Osteocyte (in vitro differentiated cells): ENCODE measurements at places on chromosomes 1 and 21. TPM values are rescaled to one million over a fixed set of nuclear protein-coding genes. Genes with fewer than 3 reads are reported as not detected.

DNA sequence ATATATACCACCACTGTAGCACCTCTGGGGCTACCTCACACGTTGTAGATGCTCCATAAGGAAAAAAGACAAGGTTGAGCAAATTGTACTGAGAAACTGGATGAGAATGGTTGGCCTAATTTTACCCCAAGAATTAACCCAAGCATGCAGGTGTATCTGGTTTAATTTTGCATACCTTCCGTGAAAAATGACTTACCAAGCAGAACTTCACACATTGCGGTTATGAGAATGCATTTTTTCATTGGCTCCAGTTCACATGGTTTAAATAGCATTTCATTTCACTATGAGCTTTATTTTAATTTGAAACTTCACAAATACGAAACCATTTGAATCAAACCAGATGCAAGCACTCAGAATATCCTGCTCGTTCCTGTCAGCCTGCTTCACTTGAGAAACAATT is 512.2 kb downstream of the LTN1 start:
- DNase-seq = no peak

PRDM16 gene
- total RNA-seq = 7.1 and 7.4 TPM in 2 replicates

DNA sequence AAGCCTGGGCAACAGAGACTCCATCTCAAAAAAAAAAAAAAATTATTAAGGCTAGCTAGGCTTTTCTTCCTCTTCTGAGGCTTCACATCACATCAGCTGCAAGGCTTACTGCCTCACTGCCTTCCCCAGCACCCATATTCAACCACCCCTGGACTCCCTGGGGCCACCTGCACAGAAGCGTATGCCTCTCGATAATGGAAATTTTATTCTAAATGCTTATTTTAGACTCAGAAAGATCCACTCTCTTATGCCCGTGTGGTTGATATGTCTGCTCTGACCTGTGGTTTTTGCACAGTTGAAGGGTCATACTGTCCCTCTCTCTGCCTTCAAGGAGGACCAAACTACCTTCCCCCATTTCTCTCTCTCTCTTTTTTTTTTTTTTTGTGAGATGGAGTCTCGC is 1.5 kb upstream of the FCRLA start:
- DNase-seq = no peak

PDIK1L gene
- 7.6 and 7.8 TPM in 2 replicates for total RNA-seq

DNA sequence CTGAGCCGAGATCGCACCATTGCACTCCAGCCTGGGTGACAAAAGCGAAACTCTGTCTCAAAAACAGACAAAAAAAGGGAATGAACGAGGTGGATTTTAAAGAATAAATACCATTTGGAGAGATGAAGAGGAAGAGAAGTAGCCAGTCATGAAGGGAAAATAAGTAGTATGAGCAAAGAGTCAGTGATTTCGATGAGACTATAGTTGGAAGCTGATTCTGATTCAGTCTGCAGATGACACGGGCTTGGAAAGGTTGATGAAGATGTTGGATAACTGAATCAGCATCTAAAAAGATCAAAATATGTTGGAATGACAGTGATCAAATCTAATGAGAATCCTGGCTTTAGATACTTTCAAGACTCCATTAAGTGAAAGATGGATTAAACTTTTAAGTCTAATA is 23.8 kb downstream of the MACF1 start:
- DNase-seq = no peak

DNA sequence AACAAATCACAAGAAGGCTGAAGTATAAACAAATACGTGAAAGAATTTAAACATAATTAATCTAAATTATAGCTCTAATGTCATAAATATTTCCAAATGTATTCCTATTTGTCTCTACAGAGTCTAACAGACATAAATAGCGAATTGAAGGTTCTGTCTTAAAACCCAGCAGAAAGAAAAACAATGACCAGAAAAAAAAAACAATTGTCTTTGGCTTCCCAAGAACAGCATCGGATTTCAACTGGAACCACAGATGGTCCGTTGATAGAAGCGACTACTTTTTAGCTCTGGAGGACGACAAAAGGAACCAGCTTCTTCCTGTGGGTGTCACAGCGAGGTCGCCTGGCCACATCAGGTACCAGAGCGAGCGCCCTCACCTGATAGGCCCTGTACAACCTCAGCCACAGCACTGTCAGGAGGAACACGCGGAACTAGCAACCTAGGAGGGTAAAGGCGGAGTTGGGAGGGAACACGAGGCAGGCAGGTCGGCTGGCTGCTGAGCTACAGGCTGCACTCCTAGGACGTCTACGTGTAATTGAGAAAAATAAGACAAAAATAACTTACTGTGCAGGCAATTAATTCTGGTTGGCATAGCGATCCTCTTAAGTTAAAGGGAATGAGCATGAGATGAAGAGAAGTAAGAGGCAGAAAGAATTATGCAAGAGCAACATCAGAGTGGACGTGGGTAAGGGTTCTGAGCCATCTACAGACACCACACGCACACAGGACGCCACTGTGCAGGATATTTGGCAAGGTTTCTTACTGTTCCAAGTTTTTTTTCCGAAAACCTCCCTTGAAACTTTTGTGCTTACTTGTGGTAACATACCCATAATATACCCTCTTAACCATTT is 16.7 kb upstream of the PRDM15 start:
- no peak for DNase-seq

NR1I3 gene
- not detected in 2 replicates for total RNA-seq

- DNase-seq = peak; percentile 81
Measured at GRCh38 chr1:226983992-226984364, 43.9 kb downstream of the COQ8A start.

GRCh38 chr1:109655615-109656519 is at the start of gene GSTM4:
Gene GSTM4 (plus strand): TSS chr1:109656099. CDS start chr1:109656390, 291 bp downstream.
- peak; percentile 93 for DNase-seq

GRCh38 chr1:21773585-21773984 is 9.4 kb downstream of the USP48 start:
- no peak for DNase-seq

GJA9 gene
- not detected in 2 replicates for total RNA-seq

GRCh38 chr1:38716229-38716628 is 143.3 kb downstream of the RRAGC start:
- DNase-seq = no peak

- DNase-seq = no peak
Measured at GRCh38 chr21:29892379-29892778, 47.4 kb downstream of the GRIK1 start.

ABL2 gene
- total RNA-seq = 33.7 and 36.3 TPM in 2 replicates

TEKT2 gene
- 0.39 and 0.70 TPM in 2 replicates for total RNA-seq

DNA sequence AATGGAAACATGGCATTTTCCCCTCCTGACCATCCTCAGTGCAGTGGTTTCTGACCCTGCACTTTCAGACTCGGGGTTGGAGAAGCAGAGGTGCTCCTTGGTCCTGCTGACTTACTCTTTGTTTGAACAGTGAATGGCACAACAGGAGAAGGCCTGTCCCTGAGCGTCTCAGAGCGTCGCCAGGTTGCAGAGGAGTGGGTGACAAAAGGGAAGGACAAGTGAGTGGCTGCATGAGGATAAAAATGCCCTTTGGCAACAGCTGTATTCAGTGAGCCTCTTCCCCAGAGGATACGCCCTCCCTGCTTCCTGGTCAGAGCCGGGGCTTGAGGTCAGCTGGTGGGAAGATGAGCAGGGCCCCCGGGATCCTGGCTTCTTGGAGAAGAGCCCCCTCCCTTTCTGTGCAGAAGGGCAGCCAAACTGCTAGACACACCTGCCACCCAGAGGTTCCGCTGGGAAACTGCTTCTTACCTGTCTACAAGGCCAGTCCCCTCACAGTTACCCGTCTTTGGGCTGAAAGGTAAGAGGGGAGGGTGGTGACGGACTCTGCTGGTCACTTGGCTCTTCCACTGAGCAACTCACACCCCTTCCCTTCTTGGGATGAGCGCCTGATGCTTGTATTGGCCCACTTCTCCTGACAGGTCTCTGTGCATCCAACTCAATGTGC is 16.6 kb downstream of the NPL start:
- DNase-seq = no peak

DNA sequence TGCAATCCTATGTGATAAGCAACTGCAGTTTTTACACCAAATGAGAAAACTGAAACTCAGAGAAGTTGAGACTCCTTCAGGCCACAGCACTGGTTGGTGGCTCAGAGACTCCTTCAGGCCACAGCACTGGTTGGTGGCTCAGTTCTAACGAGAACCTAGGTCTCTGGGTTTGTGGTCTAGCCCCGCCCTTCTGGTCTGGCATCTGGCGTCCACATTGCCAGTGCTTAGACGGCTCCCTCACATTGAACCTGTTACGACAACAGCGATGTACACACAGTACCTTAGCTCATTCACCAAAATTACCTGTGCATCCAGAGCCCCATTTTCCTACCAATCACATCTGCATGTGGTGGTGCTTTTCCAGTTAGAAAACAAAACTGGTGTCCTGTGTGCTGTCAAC is 66.1 kb downstream of the NID1 start:
- DNase-seq = no peak

- DNase-seq = no peak
Measured at GRCh38 chr1:36408479-36408878, 10.8 kb upstream of the LSM10 start.

GRCh38 chr1:45822644-45823043 is 19.2 kb downstream of the MAST2 start:
- no peak for DNase-seq

DNA sequence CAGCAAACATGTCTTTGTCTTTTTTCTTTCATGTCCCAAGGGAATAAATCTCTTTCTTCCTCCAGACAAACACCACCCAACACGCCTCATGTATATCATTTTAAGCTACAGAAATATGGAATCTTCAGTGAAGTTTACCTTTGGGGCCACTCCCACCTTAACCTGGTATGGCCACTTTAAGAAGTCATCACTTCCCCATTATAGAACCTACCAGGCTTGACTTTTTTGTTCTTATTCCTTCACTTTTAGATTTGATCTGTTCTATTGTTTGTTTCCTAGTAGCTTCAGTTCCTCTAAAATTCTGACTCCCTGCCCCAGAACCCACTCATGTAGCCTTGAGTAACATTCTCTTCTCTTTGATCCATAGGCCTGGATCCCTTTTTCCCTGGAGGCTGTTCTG is 226.3 kb downstream of the HLX start:
- no peak for DNase-seq

DNA sequence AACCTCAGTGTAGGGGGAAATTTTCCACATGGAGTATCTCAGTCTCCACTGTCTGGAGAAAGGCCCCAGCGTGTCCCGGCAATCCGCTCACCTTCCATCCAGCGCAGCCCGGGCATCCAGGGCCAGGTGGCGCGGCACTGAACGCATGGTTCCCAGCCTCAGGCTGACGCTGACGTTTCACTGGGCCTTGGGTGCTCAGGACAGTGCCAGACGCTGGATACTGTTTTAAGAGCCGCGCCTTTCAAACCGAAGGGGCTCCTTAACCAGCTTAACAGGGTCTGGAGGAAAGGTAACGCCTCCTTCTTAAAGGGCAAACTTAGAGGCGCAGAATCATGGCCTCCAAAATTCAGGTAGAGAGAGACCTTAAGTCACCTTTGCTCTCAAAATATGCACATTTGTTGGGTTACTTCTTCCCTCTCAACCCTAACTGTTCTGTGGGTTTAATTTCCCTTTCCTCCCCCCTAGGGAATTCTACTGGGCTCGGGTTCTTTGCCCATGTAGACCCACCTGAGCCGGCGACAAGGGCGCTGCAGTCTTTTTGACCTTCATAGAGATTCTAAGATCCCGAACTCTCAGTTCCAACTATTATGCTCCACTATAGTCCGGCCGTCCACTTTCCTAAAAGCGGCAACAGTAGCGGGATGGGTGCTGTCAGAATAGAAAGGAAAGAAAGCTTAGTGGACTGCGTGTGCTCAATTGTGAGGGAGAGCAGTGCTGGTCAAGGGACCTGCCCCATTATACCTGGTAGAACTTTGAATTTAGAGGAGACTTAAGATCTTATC is 3.5 kb upstream of the LHX9 start:
- DNase-seq = no peak

GRCh38 chr1:225688345-225688744 is 35.4 kb upstream of the ENAH start:
- no peak for DNase-seq

GRCh38 chr1:17297991-17298390 is 10.0 kb upstream of the PADI4 start:
- DNase-seq = no peak

INPP5B gene
- 36.2 and 36.5 TPM in 2 replicates for total RNA-seq

DNA sequence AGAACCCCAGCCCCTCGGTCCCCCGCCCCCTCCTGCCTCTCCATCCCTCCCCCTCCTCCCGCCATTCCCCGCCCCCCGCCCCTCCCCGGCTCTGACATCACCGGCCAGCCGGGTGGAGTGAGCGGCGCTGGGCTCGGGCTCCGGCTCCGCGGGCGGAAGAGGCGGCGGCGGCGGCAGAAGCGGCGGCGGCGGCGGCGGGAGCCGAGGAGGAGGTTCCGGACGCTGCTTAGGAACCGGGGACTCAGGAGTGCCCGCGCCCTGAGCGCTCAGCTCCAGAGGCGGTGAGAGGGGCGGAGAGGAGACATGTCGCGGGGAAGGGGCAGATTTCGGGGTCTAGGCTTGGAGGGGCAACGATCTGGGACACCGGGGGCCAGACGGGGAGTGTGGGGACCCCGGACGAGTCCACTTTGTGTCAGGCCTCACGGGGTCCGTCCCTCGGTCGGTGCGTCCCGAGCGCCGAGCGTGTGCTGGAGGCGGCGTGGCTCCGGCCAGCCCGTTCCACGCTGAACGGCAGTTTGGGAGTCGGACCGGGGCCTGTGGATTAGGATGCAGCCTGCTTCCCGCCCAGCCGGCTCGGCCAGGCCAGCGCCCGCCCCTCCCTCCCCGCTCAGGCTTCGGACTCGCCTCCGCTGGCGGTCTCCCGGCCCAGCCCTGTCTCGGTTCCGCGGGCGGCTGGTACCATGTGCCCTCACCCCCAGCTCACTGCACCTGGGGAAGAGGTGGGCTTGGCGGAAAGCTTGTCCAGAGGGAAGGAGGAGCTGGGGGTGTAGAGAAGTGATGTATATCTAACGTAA is at the start of gene PEA15:
TSS of gene PEA15 (plus strand) at position 143 of the 794 bp plus-strand sequence. CDS start 6,161 bp downstream, outside the sequence.
- DNase-seq = peak; percentile 90

OR2L3 gene
- not detected in 2 replicates for total RNA-seq

- no peak for DNase-seq
Measured at GRCh38 chr1:224820341-224820740, 109.1 kb upstream of the DNAH14 start.

GRCh38 chr1:175188936-175189335 is 3.6 kb downstream of the KIAA0040 start:
- DNase-seq = no peak

ITLN2 gene
- total RNA-seq = not detected in 2 replicates

- no peak for DNase-seq
Measured at GRCh38 chr1:90174246-90174645, 179.3 kb downstream of the ZNF326 start.

SYT14 gene
- total RNA-seq = 0.10 and 0.16 TPM in 2 replicates

AGMAT gene
- total RNA-seq = 0.13 and 0.19 TPM in 2 replicates

IGSF21 gene
- not detected in 2 replicates for total RNA-seq

- no peak for DNase-seq
Measured at GRCh38 chr21:36080386-36080785, 10.6 kb downstream of the CBR1 start.

- peak; percentile 70 for DNase-seq
Measured at GRCh38 chr1:4172644-4173599, 272.9 kb upstream of the C1orf174 start.

NES gene
- total RNA-seq = 24.2 and 26.5 TPM in 2 replicates
